T-helper 2 cell (primary cell): ENCODE measurements at places on chromosomes 3 and 15.

GRCh38 chr15:85578941-85579701 is 198.7 kb downstream of the AKAP13 start:
- no peak for DNase-seq

- DNase-seq: no peak
Measured at GRCh38 chr3:35900079-35900478, 260.8 kb downstream of the ARPP21 start.

- DNase-seq: no peak
Measured at GRCh38 chr15:58163985-58164384, 25.8 kb downstream of the AQP9 start.

DNA sequence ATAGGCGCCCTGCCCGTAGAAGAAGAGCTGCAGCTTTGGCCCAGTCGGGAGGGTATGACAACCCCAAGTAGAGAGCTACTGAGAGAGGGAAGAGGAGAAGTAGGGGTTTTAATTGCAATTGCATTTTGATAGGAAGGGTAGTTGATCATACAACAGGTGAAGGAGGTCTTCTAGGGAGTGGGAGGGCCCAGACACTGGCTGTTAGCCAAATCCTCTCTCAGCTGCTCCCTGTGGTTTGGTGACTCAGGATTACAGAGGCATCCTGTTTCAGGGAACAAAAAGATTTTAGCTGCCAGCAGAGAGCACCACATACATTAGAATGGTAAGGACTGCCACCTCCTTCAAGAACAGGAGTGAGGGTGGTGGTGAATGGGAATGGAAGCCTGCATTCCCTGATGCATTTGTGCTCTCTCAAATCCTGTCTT is 408.9 kb upstream of the THBS1 start:
- DNase-seq: no peak
